ENCODE measurements at places on chromosomes 1 and 21.

- DNase-seq = no peak
These were observed 64.4 kb upstream of the NEK2 start for GRCh38 chr1:211739671-211740411.

DNA sequence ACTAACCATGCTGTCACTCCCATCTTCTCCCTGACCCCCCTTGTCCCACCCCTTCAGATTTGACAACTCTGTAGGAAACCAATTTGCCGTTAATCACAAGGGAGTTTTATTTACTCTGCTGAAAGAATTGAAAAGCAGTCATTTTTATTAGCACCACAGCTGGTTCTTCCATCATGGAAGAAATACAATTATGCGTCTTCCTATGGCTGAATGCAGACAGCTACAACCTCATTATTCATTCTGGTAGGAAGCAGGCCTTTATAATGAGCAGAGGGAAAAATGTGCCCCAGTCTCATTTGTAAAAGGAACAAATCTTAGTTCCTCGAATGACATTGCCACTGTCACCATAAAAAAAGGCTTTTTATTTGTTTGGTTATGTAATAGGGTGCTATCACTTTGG lies 35.2 kb downstream of the JUN start:
- no peak for DNase-seq

DNA sequence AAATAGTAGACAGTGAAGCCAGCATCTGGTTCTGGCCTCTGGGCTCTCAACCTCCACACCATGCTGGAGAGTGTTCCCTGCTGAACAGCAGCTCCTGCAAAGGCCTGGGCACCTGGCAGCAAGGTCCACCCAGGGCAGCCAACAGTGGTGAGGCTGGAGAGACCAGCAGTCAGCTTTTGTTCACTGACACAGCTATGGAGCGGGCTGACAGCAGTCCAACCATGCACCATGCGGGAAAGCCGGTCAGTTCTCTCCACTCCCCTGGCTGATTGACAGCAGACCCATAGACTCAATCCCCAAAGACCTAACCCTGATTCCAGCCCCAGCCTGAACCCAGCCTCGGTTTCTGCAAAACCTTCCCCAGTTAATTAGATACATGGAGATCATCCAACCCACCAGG lies 49.0 kb downstream of the KLHDC7A start:
- DNase-seq = no peak

DNA sequence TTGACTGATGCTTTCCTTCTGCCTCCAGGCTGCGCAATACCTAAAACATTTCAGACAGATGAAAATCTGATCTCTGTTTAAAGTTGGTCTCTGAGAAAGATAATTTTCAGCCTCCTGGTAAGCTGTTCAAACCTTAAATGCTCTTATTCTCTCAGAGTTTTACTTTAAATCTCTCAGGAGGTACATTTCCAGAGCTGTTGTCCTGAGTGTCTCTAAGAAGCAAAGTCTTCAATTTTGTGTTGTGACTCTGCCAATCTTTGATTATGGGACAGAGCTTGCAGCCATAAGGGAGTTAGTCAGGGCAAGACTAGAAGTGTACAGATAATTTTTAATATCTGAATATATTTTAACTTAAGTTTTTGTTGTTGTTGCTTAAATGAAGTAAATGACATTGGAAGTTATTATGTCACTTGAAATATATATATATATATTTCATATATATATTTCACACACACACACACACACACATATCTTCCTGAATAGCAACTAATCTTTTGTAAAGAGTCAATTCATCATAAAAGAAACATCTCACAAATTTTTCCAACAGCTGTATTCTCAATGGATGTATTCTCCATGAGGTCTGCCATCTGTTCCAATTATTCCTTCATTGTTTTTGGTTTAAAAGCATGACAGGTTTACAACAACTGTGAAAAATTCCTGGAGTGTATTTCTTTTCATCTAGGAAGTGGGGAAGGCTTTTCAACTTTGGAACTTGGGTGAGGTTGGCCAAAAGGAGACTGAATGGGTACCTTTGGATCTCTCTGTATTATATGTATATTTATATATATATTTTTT lies 259.4 kb downstream of the BACH1 start:
- DNase-seq = no peak

GRCh38 chr1:201885531-201886075 lies 3.1 kb upstream of the SHISA4 start:
- DNase-seq = no peak
